ENCODE measurements at places on chromosomes 16 and 17.

- DNase-seq: no peak
Observed at GRCh38 chr16:9419161-9419560, 327.7 kb downstream of the HAPSTR1 start.

DNA sequence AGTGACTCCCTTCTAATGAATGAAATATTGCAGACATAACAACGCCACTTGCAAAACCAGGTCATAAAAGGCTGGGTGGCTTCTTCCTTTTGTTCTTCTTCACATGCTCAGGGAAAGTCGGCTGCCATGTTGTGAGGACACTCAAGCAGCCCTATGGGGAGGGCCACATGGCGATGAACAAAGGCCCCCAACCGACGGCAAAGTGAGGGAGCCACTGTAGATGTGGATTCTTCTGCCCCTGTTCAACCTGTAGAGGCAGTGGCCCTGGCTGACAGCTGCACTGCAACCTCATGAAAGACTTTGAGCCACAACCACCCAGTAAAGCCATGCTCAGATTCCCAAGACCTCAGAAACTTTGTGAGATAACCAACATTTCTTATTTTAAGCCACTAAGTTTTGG, 203.5 kb upstream of the TNRC6C start:
- no peak for DNase-seq

GRCh38 chr17:57975044-57975443, 13.0 kb downstream of the VEZF1 start:
- no peak for DNase-seq

- no peak for DNase-seq
Observed at GRCh38 chr17:41073676-41074075, 8.0 kb upstream of the KRTAP2-4 start.
